ENCODE measurements at places on chromosomes 2 and 18.
A peak's percentile ranks its signal among the peaks of the same experiment; 100 is the strongest.

DNA sequence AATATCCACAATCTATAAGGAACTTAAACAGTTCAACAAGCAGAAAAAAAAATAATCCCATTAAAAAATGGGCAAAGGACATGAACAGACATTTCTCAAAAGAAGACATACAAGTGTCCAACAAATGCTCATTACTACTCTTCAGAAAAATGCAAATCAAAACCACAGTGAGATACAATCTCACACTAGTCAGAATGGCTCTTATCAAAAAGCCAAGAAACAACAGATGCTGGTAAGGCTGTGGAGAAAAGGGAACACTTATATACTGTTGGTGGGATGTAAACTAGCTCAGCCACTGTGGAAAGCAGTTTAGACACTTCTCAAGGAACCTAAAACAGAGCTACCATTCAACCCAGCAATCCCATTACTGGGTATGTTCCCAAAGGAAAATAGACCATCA is 7.2 kb upstream of the CRYGB start:
- DNase-seq, result no peak

DNA sequence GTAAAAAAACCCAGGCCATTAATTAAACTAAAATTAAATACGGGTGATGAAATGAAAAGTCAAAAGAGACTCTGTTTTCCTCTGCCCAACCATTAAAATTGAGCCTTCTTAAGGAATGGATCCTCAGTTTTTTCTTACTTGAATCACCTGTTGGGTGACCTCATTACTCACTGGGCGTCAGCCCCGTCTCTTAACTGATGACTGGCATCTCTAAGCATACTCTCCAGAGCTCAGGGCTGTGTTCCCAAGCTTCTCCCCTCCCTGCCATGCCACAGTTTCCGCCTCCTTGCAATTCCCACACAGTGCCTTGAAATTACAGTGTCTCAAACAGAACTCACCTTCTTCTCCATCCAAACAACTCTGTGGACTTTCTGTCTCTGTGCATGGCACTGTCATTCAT is 421.1 kb upstream of the CELF4 start:
- no peak for DNase-seq

GRCh38 chr2:46252891-46253659 is 44.1 kb upstream of the EPAS1 start:
- DNase-seq, result no peak

GRCh38 chr2:44267796-44268648 is 7.3 kb upstream of the SLC3A1 start:
- no peak for DNase-seq

DNA sequence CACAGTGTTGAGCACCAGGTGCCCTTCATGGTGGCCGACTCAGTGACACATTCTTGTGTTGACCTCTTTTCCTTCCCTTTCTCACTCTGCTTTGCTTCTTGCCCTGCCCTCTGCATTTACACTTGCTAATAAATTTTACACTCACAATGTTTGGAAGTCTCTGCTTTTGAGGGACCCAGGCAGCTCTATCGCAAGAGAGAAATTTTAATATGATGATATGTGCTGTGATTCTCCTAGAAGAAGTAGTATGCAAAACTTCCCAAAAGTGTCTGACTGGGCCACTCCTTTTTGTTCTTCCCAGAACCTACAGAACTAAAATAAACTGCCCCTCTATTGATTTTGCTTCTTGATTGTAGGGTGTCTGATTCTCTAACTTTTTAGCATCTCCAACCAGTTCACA is 135.0 kb downstream of the IRS1 start:
- no peak for DNase-seq

DNA sequence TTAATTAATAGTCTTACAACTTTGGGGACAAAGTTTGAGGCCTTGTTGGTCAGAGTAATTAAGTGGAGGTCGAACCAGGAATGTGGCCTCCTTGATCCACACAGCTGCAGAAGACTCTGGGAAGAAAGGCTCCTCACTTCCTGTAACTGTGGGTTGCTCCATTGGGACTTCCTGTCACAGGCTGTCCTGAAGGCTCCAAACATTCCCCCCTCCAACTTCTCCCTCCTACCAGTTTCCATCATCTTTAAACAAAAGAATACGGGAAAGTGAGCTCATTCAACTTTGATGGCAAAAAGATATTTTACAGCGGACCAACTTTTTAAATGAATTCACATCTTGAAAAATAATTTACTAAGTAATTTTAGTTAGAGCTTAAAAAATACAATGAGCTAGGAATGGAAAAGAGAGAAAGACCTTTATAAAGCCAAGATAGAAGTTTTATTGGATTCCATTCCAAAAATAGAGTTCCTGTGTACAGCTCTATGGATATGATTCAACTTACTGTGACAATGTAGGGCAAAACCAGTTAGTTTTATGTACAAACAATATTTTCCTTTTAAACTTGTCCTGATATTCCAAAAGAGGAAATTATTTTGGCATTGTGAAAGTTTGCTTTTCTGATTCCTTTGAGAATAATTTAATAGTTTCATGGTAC is 212.0 kb upstream of the NABP1 start:
- no peak for DNase-seq

DNA sequence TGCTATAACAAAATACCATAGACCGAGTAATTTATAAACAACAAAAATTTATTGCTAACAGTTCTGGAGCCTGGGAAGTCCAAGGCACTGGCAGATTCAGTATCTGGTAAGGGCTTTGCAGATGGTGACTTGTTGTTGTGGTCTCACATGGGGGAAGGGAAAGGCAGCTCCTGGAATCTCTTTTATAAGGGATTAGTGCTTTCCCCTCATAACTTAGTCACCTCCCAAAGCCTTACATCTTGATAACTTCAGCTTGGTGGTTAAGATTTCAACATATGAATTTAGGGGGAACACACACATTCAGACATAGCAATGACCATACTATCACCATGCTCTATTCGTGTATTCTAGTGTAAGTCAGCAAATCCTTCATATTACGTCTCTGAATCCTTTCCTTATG is 447.6 kb upstream of the TCF4 start:
- no peak for DNase-seq

DNA sequence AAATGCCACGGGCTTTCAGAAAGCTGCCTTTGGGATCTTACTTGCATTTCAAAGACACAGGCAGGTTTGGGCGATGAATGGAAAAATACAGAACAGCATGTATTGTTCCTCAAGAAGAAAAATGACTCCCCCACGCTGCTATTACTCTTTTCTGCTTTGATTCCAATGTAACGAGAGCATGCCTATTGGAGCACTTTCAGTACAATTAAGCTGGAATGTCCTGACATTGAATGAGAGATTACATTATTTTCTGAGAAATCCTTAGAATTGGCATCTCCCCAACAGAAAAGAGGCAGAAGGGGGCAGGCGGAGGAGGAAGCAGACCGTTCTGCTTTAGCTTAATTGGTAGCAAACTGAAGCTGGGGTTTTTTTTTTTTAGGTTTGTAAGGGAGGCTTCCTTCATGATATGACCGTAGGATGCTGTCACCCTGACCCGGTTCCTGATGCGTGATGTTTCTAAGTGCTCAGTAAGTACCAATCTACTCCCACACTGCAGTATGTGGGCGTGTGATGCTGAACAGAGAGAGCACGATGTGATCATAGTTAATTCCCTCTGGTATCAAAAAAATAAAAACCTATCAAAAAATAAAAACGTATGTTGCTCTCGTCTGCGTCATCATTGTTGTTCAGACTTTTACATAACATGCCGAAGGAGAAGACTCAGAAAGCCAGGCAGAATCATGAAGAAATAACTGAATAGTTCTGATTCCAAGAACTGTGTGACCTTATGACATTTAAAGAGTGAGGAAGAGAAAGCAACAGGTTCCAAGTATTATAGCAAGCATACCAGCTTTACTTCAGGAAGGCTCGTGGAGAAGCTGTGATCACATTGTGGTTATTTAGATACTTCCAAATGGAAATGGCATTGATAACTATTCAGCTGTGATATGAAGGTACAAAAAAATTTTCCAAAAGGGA is 40.5 kb downstream of the LONRF2 start:
- DNase-seq, result no peak

DNA sequence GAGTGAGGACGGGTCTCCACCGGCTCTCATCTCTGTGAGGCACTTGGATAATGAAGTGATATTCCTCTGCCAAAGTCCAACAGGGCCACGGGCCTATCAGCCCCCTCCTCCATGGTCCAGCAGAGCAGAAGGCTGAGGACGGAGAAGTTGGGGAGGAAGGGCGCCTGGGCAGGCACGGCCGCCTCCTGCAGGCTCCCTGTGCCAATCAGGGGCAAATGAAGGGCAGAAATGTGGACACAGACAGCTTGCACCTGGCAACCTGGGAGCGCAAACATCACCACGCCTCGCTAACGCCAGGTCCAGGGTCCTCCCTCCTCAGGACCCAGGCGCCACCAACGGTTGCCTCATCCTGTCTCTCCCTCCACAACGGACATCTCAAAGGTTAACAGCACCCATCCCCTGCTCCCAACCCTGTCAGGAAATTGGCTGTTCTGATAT is 24.3 kb downstream of the SMAD7 start:
- DNase-seq, result no peak

DNA sequence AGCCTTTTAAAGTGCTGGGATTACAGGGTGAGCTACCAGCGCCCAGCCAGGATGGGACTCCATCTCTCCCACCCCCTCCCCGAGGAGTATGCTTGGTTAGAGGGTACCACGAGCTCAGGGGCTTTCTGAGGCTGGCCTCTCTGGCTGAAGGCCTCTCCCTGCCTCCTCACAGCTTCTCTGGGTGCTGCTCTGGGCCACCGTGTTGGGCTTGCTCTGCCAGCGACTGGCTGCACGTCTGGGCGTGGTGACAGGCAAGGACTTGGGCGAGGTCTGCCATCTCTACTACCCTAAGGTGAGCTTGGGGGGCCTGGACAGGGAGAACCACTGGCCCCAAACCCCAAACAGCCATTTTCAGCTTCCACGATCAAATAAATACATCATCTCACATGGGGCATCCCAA is 2.9 kb downstream of the SLC11A1 start:
- no peak for DNase-seq

DNA sequence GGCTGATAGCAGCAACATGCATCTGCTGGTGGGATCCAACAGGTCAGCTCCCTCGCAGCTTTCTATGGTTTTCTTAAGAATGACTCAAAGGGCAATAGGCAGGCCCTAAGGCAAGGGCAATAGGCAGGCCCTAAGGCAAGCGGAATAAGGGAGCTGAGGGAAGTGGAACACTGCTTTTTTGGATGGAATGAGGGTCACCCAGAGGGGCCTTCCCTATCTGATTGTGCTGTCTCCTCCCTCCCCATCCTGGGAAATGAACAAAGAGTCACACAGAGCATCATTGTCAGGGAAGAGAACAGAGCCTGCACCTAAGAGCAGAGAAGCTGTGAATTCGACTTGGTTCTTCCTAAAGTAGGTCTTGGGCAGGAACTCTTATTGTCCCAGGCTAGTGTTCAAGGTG is 43.3 kb upstream of the PTPRM start:
- DNase-seq, result no peak

DNA sequence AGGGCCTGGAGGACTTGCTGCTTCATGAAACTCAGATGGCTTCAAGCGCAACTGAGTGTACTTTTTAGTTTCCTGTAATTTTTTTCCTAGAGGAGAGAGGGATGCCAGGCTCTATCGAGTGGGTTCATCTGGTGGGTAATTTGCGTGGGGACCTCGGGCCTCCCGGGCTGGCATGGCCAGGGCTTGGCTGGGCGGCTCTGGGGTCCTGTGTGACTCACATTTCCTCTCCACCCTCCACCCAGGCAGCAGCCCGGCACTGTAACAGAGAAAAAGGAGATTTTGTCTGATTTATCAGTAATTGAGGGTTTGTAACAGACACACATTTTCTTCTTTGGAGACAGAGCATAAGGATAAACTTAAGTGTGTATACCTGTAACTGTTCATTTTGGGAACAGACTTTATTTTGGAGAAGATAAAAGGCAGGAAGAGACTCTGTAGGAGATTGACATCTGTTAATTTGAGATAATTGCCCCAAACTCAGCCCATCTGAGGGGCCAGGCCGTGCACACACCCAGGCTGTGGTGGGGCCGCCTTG is 64.3 kb downstream of the NFATC1 start:
- no peak for DNase-seq

- DNase-seq, result no peak
Measured at GRCh38 chr2:192471982-192472381, 277.2 kb upstream of the TMEFF2 start.

GRCh38 chr2:70643715-70644114 is 90.1 kb upstream of the TGFA start:
- no peak for DNase-seq

GRCh38 chr2:52383541-52383940 is 1351.6 kb upstream of the NRXN1 start:
- DNase-seq, result no peak

DNA sequence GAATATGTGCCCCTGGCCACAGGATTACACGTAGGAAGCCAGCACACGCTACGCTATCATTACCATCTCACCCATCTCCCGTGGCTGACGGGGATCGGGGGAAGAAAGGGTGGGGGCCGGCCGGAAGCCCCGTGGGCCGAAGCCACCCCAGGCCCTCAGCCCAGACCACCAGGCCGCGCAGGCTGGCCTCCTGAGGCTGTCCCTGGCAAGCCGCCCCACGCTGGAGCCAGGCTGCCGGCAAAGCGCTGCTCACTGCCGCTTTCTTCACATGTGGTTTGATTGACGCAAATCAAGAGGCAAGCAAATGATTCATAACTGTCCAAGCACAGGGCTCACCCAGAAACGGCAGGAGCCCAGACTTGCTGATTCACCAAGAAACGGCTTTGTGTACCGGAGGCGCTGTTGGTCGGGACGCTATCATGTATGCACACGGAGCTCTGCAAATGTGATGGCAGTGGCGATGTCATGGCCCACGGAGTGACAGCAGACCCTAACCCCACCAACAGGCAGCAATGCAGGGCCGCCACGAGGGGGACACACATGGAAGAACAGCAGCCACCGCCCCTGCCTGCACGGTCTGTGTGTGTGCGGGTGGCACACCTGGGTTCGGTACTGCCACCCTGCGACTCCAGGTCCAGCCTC is 125.7 kb downstream of the HDAC4 start:
- peak; percentile 81 for DNase-seq

DNA sequence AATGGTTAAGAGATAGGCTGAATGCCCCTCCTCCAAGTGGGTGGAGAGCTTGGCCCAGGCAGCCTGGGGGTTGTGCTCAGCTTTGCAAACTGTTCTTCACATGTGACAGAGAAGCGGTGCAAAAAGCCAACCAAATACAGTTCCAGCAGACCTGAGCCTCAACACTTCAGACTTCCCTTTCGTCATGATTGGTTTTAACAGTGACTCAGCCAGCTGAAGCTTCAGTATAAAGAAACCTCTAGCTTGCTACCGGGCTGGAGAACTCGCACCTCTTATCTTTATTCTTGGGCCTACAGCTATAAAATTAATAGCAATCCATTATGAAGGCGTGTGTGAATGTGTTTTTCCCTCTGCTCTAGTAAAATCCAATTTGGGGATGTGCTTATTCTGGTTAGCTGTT is 20.0 kb downstream of the SETBP1 start:
- DNase-seq, result no peak

- DNase-seq, result no peak
Measured at GRCh38 chr2:16288371-16289112, 348.2 kb downstream of the MYCN start.

DNA sequence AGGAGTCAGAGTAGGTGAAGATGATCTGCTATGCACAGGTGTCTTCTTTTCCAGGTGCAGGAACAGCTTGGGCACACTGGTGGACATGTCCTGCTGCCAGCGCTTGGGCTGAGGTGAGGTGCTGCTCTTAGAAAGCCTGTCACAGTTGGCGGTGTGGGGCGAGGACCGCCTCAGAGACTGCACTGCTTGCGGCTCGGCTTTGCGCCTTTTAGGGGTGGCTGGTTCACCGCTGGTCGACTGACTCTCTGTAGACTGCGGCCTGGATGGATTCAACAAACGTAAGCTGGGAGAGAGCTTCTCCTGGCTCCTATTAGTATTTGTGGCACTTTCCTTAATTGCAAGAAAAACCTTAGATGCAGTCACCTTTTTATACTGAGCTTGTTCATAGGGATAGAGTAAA is 1.7 kb downstream of the MSL3B start:
- no peak for DNase-seq

Data from stimulated activated CD8-positive, alpha-beta memory T cell treated with anti-CD3 and anti-CD28 coated beads, Interleukin-4, amount 100 ng/mL, for 48 hours (primary cell).